ENCODE measurements at places on chromosomes 7 and 10.

- DNase-seq, result no peak
Observed at GRCh38 chr7:26321435-26321834, 29.8 kb downstream of the SNX10 start.

DNA sequence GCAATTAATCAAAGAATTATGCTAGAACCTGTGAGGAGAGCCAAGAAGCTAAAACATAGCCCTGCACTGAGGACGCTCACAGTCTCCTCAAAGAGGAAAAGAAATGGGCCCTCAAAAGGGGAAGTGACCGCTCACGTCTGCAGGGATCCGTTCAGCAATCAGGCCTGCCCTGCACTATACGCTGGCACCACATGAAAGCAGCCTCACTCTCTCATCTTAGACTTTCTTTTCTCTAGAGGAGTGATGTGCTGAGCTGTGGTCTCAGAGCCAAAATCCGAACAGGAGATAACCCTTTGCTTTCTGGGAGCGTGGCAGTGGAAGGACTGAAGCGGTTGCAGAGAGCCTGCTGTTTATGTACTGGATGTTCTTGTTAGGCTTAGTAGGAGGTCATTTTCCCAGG lies 6.3 kb upstream of the IL2RA start:
- no peak for DNase-seq

DNA sequence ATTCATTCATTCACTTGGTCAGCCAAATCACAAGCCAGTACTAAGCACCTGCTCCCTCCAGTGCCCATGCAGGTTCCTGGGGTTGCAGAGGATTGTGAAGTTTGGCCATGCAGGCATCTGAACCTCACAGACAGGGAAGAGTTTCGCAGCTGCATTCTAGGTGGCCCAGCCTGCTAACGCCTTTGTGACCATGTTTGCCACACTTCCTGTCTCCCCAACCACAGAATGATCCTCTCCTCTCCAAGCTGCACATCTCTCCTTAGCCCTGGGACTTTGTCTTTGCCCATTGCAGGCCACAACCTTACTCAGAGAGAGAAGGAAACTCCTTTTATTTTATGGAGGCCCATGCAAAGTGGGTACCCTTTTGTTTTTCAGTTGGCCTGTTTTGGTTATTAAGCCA lies 31.8 kb downstream of the EPDR1 start:
- DNase-seq, result no peak

GRCh38 chr10:26213157-26213800 lies 3.3 kb upstream of the GAD2 start:
- DNase-seq, result no peak

- DNase-seq, result no peak
Observed at GRCh38 chr7:77464589-77464988, 48.4 kb upstream of the GSAP start.

- DNase-seq, result no peak
Observed at GRCh38 chr10:71643904-71644303, 75.7 kb downstream of the C10orf105 start.

DNA sequence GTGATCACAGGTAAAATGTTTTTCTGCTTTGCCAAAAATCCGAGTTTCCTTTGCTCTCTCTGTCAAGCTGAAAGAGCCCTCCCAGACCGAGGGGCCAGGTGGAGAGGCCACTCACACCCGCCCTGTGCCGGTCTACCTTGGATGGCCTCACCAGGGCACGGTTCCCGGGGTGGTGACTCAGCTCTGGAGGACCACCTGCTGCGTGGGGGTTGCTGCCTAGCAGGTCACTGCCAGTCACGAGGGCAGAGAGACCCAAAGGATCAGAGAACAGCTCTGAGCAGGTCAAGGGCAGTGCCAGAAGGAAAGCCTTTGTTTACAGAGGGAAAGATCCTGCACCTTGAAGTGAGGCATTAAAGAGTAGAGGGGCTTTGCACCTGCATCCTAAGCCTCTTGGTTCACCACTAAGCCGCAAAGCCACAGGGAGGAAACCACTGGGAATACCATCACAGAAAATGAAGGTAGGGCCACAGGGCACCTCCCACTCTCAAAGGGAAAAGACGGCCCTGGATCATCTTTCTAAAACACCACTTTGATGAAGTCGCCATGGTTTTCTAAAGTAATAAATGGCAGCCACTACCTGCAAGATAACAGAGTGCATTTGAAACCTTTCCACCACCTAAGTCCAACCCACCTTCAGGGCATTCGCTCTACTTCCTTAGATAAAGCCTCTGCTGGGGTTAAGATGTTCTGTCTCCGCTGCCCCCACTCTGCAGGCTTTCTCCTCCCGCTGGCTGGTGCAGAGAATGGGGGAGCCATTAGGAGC lies 160.3 kb upstream of the KLF14 start:
- no peak for DNase-seq
